Caki2 (cell line): ENCODE measurements at places on chromosomes 3 and 15.

GRCh38 chr3:32492684-32493436 lies 9.8 kb downstream of the CMTM6 start:
- DNase-seq: no peak

- no peak for DNase-seq
Observed at GRCh38 chr3:83248454-83248853, 1487.0 kb upstream of the GBE1 start.

GRCh38 chr15:33859992-33860545 lies 108.2 kb upstream of the CHRM5 start:
- no peak for DNase-seq

- DNase-seq: no peak
Observed at GRCh38 chr15:68933001-68933400, 2.7 kb downstream of the SPESP1 start.

GRCh38 chr3:106367496-106367895 lies 498.7 kb upstream of the CBLB start:
- DNase-seq: no peak
